ENCODE measurements at places on chromosomes 2 and 18. TPM values are rescaled to one million over a fixed set of nuclear protein-coding genes. Genes with fewer than 3 reads are reported as not detected.

The RAB6C gene
- total RNA-seq: 0.10 TPM

The C2orf78 gene
- total RNA-seq: not detected

The TFPI gene
- total RNA-seq: 52.1 TPM

The CRYBA2 gene
- total RNA-seq: not detected

The PAIP2B gene
- total RNA-seq: 16.2 TPM

The ABCG5 gene
- total RNA-seq: not detected

The MC5R gene
- total RNA-seq: not detected

The STAT4 gene
- total RNA-seq: 4.8 TPM

The ERBB4 gene
- total RNA-seq: 17.8 TPM

The TPO gene
- 4.4 TPM for total RNA-seq

The SCN7A gene
- 71.0 TPM for total RNA-seq

The REEP1 gene
- total RNA-seq: 29.3 TPM

The RGPD4 gene
- not detected for total RNA-seq

The GAL3ST2 gene
- total RNA-seq: not detected

The PLEK gene
- total RNA-seq: 6.1 TPM

The MLPH gene
- 10.3 TPM for total RNA-seq
